ENCODE measurements at places on chromosomes 16 and 17. TPM values are rescaled to one million over a fixed set of nuclear protein-coding genes. Genes with fewer than 3 reads are reported as not detected.

GRCh38 chr16:14399378-14400284, 230.4 kb downstream of the PARN start:
- peak; percentile 82 for DNase-seq

GRCh38 chr16:87958632-87959031, 7.4 kb downstream of the BANP start:
- DNase-seq = no peak

DNA sequence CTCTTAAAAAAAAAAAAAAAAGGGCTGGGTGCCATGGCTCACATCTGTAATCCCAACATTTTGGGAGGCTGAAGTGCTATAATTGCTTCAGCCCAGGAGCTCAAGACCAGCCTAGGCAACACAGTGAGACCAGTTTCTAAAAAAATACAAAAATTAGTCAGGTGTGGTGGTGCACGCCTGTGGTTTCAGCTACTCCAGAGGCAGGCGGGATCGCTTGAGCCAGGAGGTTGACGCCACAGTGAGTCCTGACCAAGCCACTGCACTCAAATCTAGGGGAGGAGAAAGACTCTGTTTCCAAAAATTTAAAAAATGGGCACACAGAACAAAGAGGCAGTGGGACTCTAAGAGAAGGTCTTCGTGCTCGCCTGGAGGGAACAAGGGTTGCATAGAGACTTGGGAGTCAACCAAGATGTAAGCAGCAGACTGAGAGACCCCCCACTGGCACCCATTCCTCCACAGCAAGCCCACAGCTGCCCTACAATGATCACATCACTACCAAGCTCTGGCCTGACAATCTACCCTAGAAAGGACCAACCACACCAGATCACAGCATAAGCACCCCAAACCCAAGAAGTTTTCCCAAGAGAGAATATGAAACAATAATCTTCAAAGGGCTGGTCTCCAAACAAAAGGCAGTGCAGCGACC, 121.6 kb downstream of the ANKRD11 start:
- peak; percentile 44 for DNase-seq

NARF gene
- 32.1 TPM for total RNA-seq

KRTAP9-8 gene
- not detected for total RNA-seq

Data from muscle of leg (tissue), 16 donors.